Activated CD4-positive, alpha-beta T cell treated with anti-CD3 and anti-CD28 coated beads for 24 hours (primary cell): ENCODE measurements at places on chromosomes 12 and 14.

DNA sequence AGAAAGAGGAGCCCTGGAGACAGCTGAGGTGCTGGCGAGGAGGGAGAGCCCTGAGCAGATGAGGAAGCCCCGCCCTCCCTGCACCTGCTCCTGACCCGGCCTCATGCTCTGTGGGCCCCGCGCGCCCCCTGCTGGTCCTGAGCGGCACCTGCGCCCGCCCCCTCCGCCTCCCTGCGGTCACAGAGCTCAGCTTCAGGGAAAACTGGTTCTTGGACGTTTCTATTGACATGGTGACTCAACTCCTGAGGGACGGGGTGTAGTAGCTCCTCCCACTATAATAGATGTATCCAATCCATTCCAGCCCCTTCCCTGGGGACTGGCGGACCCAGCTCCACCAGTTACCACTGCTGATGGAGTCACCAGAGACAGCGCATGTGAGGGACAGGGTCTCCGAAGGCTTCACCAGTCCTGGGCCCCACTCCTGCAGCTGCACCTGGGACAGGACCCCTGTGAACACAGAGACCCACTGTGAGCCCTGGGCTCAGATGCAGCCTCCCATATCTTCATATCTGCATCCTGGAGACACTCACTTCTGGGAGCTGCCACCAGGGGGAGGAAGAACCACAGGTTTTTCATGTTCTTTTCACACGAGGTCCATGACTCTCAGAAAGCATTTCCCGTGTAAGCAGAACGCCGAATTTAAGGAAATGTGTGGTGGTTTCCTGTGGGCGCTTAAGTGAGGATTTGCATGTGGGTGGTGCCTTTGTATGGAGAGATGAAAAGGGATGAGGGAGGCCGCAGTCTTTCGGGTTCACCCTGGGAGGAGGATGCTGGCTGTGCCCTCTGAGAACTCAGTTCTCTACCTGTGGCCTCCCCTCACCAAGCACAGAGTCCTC lies 1346.4 kb downstream of the TMEM121 start:
- DNase-seq, result peak; percentile 86

- DNase-seq, result no peak
Observed at GRCh38 chr14:96267916-96268315, 11.9 kb downstream of the BDKRB1 start.

GRCh38 chr14:71341156-71341555 lies 433.9 kb downstream of the PCNX1 start:
- DNase-seq, result no peak

- no peak for DNase-seq
Observed at GRCh38 chr12:92062539-92063493, 82.8 kb downstream of the BTG1 start.

DNA sequence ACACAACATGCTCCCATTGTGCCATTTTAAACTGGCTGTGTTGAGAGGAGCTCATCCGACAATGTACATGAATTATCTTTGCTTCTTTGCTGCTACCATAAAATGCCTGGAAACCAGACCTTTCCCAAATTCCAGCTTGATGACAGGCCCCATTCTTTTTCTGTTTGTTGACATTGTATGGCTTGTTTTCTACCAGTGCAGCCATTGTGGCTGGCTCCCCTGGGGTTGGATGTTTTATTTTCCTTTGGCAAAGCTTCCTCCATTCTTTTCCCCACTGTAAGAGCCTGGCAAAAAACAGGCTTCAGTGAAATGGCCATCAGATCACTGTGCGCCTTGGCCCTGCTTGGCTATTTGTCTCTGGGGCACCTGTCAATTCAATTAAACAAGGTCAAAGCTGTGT lies 532.5 kb downstream of the VRK1 start:
- no peak for DNase-seq

GRCh38 chr12:31339831-31340622 lies 14.1 kb upstream of the SINHCAF start:
- no peak for DNase-seq

GRCh38 chr14:54877015-54877702 lies 25.5 kb downstream of the GCH1 start:
- DNase-seq, result no peak

- DNase-seq, result no peak
Observed at GRCh38 chr12:20101046-20101445, 267.3 kb upstream of the PDE3A start.

- no peak for DNase-seq
Observed at GRCh38 chr14:89296281-89296745, 120.7 kb downstream of the FOXN3 start.

GRCh38 chr14:81132468-81132867 lies 88.3 kb downstream of the GTF2A1 start:
- DNase-seq, result no peak

DNA sequence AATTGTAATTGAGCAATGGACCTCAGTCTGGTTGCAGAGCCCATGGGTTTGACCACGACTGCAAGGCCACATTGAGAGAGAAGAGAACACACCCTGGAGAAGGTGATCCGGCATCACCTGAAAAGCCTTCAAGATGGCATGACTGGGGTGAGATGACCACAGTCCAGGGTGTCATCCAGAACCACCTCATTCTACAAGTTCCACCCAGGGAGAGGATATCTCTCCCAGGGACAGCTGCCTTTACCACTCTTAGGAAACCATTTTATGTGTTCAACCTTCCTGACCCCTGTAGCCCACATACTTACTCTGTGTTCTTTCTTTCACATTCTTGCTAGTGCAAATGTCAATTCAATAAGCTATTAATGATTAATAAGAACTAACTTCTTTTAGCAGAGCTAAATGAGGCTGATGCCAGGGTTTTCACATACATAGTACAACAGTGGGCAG lies 43.4 kb upstream of the CPM start:
- no peak for DNase-seq

DNA sequence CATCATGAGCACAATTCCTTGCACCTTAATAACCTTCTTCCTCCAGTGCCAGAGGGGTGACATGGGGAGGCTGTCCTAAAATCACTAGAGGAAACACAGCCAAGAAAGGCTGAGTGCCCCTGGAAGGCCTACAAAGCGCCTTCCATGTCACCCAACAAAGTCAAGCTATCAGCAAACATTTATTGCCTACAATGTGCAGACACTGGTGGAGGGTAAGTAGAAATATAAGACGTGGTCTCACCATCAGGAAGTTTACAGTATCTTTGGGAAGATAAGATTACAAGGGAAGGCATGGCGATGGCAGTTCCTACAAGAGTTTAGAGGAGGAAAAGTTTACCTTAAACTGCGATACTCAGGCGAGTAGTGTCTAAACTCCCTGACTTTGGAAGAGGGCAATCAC lies 27.9 kb downstream of the DMAC2L start:
- DNase-seq, result no peak

- DNase-seq, result no peak
Observed at GRCh38 chr14:79660053-79660939, 551.0 kb downstream of the DIO2 start.

DNA sequence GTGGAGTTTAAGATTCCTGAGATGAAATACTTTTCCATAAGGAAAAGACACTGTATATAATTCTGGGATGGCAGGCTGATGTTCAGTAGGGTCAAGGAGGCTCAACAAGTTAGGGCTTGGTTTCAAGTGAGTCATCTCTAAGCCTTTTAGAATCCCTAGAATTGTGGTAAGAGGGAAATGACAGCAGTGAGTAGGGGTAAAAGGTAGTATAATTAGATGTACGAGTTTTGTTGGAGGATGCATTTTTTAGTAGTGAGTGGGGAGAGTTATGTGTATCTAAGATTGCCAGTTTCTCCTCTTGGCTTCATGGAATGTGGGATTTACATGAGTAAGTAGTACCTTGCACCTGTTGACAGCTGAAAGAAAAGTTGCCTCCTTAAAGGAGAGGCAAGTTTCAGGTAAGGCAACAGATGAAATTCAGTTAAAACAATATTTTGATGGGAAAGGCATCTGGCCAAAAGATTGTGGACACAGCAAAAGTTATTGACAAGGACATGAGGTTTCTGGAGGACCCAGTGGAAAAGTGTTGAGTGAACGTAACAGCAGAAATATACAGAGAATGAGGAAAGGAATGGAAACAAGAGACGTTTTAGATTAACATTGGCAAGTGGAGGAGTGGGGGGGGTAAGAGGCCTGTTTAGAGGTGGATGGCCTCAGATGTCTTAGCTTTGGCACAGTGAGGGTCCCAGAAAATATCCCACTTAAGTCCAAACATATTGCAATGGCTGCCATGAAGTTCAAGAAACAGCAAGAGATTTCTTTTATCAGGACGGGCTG lies 21.8 kb downstream of the LMO3 start:
- DNase-seq, result no peak

- no peak for DNase-seq
Observed at GRCh38 chr12:119594772-119595445, 1.3 kb downstream of the TMEM233 start.

DNA sequence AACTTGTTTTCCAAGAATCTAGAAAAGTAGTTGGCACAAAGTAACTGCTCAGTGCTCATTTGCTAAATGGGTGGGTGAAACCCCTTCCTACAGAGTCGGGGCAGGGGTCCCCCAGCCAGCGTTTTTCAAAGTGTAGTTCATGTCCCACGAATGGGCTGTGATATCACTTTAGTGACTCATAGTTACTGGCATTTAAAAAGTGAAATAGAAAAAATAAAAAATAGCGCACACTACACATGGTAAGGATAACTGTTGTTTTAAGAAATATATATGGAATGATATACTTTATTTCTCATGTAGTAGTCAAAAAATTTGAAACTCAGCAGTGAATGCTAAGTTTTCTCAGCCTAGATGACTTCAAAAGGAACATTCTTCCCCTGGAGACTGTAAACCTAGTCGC lies 250.4 kb downstream of the CHST11 start:
- DNase-seq, result no peak

DNA sequence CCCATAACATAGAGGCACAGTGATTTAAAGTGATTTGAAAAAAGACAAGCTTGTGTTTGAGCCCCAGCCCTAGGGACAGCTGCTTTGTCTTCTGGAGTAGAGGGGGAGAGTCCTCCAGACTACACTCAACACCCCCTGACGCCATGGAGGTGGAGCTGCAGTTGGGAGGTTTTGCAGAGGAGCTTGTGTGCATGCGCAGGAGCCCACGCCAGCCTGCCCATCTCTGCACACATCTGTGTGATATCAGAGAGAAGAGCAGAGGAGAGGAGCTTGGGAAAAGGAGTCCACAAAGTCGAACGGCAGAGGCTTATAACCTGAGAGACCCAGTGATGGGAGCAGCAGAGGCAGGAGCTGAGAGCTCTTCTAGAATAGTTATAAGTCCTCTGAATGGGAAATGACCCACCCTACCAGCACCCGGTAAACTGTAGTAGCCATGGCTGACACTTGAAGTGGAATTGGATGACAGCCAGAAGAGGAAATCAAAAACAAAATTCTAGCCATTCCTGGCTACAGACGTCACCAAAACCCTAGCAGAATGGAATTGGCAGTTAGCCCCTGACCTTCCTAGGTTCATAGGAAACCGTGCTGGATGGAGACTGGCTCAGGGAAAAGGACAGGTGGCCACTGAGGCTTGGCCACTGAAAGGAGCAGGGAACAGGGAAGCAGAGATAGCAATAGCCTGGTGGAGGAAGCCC lies 185.1 kb upstream of the VASH1 start:
- no peak for DNase-seq

GRCh38 chr12:1994429-1995143 lies 9.7 kb downstream of the DCP1B start:
- no peak for DNase-seq

- DNase-seq, result no peak
Observed at GRCh38 chr12:56158926-56159461, 835 bp downstream of the MYL6 start.

- DNase-seq, result no peak
Observed at GRCh38 chr12:105910030-105910429, 228.7 kb downstream of the NUAK1 start.

DNA sequence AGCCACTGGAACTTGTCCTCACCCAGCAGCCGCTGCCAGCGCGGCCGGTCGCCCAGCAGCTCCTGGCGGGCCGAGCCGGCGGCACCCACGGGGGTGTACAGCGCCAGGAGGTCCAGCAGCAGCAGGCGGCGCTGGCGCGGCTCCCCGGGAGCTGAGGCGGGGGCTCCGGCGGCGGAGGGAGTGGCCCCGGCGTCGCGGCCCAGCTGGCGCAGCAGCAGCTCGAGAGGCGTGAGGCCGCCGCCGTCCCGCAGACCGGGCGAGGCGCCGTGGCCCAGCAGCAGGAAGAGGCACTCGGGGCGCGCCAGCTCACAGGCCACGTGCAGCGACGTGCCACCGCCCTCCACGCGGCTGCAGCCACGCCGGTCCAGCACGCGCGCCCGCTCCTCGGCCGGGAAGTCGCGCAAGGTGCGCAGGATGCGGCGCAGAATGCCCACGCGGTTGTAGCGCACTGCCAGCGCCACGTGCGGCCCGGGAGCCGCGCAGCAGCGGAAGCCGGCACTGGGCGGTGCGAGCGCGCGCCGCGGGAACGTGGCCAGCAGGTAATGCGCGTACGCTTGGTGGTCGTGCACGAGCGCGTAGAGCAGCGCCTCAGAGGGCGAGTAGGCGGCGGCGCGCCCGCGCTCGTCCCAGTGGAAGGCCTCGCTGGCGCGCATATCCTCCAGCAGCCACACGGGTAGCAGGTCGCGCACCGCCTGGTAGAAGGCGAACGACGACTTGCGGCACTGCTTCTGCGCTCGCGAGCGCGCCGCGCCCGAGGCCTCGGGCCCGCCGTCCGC lies 2.3 kb downstream of the ANKRD9 start:
- no peak for DNase-seq

- DNase-seq, result no peak
Observed at GRCh38 chr14:33788161-33788560, 162.7 kb downstream of the EGLN3 start.

GRCh38 chr14:51612449-51612848 lies 39.3 kb upstream of the FRMD6 start:
- no peak for DNase-seq

DNA sequence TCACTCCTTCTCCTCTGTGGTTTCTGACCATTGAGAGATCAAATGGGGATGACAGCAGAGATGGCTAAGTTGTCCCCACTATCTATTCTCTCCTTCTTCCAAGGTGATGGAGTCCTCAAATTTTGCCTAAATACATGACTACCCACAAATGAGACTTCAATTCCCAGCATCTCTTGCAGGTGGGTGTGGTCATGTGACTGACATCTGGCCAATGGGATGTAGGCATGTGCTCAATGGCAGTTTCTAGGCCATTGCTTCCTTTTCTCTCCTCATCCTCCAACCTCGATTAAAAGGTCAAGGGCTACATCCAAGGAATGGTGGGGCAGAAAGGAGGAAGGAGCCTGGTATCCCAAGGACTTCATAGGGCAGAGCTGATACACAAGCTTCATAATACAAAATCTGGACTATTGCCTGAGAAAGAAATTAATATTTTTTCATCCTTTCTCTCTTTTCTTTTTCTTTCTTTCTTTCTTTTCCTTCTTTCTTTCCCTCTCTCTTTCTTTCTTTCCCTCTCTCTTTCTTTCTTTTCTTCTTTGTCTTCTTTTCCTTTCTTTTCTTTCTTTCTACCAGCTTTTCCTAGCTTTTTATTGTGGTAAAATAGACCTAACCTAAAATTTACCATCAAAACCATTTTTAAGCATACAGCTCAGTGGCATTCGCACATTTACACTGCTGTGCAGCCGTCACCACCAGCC lies 100.9 kb upstream of the PRB2 start:
- no peak for DNase-seq
